ENCODE measurements at places on chromosomes 7 and 10.

- no peak for DNase-seq
Observed at GRCh38 chr10:72736176-72736827, 44.4 kb downstream of the MCU start.

- DNase-seq: peak; percentile 42
Observed at GRCh38 chr7:88835147-88835728, 39.7 kb upstream of the TEX47 start.

GRCh38 chr7:88015309-88015708 is 81.3 kb downstream of the ADAM22 start:
- DNase-seq: no peak

DNA sequence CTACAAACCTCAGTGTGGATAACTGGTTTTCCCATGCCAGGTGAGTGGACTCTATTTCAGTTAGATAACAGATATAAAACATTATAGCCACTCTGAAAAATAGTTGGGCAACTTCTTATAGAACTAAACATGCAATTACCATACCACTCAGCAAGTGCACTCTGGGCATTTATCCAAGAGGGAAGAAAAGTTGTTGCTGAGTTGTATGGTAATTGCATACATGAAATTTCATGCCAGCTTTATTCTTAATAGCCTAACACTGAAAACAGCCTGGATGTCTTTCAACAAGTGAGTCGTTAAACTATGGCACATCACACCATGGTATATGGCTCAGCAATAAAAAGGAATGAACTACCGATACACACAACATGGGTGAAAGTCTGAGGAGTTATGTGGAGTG is 10.6 kb upstream of the UPP1 start:
- DNase-seq: peak; percentile 91

DNA sequence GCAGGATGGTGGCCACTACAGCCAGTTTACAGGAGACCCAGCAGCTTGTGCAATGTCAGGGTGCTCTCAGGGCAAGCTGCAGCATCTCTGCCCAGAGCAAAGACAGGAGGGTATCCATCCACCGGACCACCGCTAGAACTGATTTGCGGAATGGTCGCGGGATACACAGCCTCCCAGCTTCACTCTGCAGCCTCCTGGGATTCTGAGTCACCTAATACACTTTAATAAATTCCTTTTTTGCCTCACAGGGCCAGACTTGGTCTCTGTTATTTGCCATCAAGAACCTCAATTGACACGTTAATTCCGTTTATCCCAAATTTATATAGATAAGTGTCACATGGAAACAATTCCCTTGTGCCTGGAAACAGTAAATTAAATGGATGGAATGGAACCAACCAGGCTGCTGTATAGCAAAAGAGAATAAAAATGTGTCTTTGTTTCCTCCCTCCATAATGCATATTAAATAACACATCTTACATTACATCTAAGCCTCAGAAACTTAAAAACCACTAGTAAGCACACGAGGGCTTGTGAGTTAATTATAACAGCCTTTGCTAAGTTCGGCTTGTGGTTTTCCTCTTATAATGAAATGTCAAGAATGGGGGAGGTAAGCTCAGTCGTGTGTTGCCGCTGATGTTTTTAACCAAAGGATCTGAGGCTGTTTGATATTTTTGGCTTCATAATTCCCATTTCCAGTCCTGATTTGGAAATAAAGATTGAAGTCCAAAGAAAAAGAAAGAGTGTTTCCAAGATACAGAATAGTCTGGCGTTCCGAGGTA is 52.1 kb downstream of the ADRB1 start:
- no peak for DNase-seq

GRCh38 chr7:156019776-156020565 is 207.7 kb upstream of the SHH start:
- no peak for DNase-seq

GRCh38 chr7:120064565-120064964 is 208.4 kb upstream of the KCND2 start:
- DNase-seq: no peak

- no peak for DNase-seq
Observed at GRCh38 chr7:50056131-50056530, 36.9 kb downstream of the ZPBP start.

GRCh38 chr7:151756076-151756731 is 120.7 kb downstream of the PRKAG2 start:
- no peak for DNase-seq

DNA sequence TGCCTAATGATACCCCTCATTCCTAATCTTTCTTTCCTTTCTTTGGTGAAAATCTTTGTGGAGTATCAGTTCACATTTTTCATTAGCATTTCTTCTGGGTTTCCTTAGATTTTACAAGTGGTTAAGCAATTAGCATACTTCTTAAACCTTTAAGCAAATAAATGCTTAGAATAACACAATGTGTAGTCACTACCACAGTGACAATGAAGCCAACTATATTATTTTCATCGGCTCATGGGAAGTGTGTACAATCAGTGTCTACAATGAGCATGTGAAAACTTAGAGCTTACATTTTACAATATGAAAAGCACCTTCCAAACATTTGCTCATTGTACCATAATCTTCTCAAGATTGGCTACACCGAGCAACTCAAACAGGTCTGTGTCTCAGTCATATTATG is 176.2 kb upstream of the PLXNA4 start:
- no peak for DNase-seq

- no peak for DNase-seq
Observed at GRCh38 chr7:97075928-97076327, 41.6 kb upstream of the SDHAF3 start.

GRCh38 chr7:30970594-30971094 is 6.9 kb downstream of the GHRHR start:
- no peak for DNase-seq

GRCh38 chr10:683448-684071 is 5.9 kb downstream of the DIP2C start:
- no peak for DNase-seq

DNA sequence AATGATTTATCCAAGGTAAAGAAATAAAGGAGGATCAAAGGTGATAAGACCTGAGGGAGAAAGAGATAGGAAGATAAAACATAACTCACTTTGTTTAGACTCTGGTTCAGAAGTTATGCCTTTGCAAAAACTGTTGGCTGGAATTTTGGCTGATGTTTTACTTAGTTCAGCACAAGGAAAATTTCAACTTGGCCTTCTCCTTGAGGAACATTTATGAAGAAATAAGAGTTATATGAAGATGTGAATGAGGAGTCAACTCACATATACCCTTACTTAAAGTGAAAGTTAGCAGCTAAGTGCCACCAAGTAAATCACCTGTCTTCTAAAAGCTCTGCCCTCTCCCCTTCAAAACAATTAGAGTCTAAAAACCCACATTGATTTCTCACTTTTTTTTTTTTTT is 39.7 kb upstream of the COL1A2 start:
- no peak for DNase-seq

DNA sequence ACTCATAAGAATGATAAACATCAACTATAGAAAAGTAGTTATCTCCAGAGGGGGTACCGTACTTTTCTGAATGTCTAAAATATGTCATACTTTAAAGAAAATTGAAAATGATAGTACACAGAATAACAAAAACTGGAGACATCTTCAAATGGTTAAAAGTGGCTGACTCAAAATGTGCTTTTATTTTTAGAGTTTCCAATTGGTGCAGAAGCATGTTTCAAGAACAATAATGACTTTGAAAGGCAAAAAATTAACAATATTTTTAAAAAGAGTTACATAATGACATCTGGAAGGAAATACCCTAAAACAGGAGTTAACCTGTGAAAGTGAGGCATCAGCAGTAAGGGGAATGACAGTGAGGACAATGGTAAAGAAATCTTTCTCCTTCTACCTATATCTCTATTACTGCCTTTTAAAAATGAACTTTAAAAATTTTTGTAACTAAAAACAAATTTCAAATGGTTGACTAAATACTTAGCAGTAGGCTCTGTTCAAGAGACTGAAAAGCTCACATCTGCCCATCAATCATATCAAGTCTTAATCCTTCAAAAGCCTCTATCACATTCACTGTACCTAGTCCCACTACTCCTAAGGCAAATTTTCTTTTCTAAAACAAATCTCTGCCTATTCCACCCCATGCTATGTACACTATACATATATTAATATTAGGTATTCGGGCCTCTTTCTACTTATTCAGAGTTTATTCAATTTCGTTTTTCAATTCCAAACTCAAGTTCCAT is 3.0 kb downstream of the ASZ1 start:
- DNase-seq: no peak

GRCh38 chr7:158959954-158960353 is 103.6 kb downstream of the DYNC2I1 start:
- no peak for DNase-seq

GRCh38 chr7:9324513-9324912 is 891.1 kb downstream of the NXPH1 start:
- DNase-seq: no peak

DNA sequence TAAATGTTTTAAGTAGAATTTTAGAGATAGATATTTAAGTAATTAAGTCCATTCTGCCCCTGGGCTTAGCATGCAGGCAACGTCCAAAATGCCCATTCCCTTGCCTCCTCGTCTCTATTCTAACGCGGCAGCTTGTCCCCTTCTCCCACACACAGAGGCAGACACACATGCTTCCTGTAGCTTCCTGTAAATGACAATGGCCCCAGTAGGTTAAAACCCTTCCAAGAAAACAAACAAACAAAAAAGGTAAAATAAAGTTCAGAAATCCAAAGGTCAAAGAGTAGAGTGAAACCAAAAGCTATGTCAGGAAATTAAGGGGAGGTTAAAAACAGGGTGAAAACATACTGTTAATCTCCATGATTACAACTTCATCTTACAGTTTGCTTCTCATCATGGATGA is 857.6 kb downstream of the GATA3 start:
- DNase-seq: no peak

DNA sequence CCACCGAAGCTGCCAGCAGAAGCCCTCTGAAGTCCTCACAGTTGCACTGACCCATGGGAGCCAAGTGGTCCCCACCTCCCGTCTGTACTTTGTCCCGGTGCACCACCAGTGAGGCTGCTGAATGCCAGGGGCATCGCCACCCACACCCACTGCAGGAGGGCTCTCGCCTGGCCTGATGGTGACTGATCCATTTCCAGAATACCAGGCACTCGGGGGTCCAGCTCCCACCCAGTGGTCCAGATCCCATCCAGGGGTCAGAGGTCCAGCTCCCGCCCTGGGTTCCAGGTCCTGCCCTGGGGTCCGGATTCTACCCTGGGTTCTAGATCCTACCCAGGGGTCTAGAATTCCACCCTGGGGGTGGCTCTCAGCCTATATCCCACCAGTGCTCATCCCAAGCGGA is 9.1 kb upstream of the JAKMIP3 start:
- DNase-seq: no peak

GRCh38 chr10:28997734-28998133 is 291.1 kb upstream of the LYZL1 start:
- DNase-seq: no peak

DNA sequence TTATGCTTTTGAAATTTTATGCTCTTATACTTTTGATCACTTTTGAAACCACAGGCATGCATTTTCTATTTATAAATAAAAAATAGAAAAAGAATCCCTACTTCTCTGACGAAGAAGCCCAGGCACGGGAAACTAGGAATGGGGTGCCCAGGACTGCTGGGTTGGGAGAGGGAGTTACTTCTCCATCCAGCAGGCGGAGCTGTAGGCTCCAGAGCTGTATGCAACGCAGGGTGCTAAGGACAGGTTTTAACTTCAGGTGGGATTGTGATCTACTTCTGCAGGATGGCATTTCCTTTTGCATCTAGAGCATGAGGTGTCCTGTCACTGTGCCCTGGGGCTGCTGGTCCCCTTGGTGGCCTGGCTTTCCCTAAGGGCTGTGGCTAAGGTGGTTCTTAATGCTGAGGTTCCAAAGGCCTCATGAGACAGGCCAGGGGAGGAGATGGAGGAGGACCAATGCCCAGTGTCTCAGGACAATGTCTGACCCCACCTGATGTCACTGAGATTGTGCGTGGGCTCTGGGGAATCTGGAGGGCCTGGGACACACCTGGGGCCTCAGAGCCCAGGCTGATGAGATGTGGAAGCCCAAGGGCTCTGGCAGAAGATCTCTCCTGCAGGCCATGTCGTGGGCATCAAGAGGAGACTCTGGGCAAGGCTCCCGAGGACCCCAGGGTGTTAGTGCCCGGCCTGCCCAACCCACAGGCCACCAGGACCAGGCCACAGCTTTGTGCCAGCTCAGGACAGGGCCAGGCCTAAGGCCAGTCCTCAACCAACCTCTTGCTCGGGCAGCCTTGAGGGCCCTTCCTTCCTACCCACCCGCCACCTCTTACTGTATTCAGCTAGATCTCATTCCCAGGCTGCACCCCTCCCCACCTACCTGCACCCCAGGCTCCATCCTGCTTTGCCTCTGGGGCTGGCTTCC is 507 bp downstream of the CCDC201 start:
- DNase-seq: no peak

DNA sequence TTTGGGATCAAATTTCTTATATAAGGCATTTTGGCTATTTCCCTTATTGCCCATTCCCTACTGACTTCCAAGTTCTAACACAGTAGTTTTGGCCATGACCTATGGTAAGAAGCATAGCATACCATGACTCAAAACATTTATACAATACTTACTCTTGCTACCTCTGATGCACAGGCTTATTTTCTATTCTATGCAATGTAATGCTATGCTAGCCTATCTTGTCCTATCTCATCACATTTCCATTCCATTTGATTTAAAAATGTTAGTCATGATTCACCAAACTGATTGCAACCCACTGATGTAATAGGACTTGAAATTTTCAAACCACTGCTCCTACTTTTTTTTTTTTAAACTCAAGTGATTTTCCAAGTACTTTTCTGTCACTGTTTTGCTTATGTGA is 658.5 kb downstream of the TYW1 start:
- no peak for DNase-seq

GRCh38 chr10:19947656-19948055 is 131.4 kb downstream of the PLXDC2 start:
- DNase-seq: no peak

DNA sequence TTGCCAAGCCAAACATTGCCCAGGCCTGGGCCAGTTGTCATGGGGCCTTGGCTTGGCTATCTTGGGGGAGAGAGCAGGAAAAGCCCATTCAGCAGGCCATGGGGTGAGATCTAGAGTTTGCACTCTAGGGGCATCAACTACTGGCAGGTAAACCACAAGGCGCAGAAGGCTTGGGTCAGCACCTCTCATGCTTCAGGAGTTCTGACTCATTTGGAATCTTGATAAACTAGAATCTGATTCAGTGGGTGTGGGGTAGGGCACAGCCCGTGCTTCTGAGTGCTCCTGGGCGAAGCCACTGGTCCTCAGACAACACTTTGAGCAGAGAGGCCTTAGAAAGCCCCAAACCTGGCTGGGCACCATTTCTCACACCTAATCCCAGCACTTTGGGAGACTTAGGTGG is 81.1 kb downstream of the RGS10 start:
- no peak for DNase-seq

DNA sequence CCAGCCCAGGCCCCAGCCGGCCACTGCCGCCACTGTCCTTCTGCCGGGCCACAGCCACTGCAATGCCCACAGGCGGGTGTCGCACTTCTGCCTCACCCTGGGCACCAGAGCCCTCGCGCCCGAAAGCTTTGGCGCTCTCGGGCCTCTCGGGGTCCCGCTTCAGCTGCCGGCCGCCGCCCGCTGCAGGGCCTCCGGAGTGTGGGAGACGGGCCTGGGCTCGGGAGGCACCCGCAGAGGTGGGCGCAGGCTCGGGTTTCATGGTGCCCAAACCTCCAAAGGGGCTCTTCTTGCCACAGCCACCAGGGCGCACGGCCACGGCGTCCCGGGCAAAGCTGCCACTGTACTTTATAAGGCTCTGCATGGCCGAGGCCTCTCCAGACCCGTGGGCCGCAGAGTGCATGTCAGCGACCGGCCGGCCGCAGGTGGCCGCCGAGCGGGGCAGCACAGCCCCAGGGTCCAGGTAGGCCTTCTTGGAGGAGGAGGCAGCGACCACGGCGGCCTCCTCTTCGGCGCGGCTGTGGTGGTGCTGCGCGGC is 35.9 kb downstream of the TNRC18 start:
- DNase-seq: no peak

All from NCI-H1105 treated with DMSO at 0.1 percent for 48 hours (cell line).